ENCODE measurements at places on chromosomes 4 and X.

DNA sequence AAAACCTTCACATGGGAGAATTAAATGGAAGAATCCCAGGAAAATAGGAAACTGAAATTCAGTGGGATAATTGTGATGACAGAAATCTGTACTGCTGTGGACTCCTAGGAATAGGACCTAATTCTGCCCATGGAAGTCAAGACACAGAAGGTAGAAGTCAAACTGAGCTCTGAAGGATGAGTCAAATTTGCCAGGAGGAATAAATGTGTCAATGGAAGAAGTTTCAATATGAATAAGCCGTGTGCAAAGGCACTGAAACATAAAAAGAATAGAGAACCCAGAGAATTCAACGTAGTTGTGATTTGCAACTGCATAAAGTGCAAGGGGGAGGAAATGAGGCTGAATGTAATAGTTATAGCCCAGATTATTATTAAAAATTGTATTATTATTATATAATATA lies 11.6 kb downstream of the ENAM start:
- DNase-seq: no peak

GRCh38 chrX:109294097-109294814 lies 187.6 kb downstream of the GUCY2F start:
- DNase-seq: no peak

DNA sequence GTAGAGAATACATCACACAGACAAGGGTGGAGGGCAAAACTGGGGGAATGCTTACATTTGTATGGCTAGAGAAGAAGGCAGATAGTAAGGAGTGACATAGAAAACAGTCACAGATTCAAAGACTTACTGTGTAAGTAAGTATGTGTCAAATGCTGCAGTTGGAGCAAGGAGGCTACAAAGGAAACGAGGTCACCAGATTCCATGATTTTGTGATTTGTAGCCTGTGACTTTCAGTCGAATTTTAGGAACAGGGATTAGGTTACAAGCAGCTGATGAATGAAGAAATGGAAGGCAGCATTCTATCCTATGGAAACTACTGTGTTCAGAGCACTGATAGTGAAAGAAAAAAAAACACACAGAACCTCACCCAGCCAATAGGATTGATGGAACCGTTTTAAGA lies 407.9 kb downstream of the IL15 start:
- no peak for DNase-seq

GRCh38 chr4:99800332-99801004 lies 16.2 kb upstream of the DAPP1 start:
- DNase-seq: no peak

DNA sequence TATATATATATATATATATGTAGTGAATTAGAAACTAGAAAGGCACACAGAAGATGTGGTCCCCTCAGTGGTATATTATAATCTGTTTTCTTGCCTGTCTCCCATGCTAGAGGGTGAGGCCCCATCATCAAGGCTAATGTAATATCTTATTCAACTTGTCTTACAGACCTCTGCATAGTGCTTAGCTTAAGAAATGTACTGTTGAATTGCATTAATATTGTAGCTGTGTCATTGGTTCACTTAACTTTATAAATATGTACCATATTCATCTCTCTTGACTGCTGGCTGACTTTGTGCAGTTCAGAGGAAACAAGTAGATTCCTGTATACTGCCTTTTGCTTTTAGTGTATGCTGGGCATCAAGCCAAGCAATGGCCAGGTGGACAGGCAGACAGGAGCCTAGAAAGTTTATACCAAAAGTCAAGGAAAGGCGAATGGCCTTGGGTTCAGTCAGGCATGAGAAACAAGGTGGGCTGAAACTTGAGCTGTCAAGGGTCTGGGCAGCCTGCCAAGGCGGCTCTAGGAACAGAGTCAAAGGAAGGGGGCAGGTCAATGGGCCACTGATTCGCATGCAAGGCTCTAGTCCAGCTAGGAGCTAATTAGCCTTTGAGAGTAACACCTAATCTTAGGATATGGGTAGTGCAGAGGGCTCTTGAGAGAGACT lies 78.8 kb upstream of the LEF1 start:
- peak; percentile 88 for DNase-seq

- DNase-seq: peak; percentile 36
Measured at GRCh38 chr4:154559494-154560418, 3.1 kb upstream of the FGB start.

GRCh38 chr4:26724534-26724933 lies 136.1 kb upstream of the STIM2 start:
- no peak for DNase-seq

DNA sequence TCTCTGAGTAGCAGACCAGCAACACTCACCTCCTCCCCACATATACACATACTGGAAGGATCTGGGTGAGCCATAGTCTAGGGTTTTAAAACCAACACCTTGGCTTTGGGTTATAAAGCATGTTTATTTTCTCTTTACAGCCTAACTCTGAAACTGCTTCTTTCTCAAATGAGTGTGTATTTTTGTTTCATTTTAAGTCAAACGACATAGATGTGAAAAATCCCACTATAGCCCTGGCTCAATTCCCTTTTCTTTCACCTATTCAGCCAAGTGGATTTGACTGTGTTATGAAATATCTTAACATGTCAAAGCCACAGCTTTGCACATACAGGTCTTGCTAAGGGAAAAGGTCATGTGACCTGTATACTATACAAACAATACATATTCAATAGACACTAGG lies 13.8 kb downstream of the NEXMIF start:
- no peak for DNase-seq

GRCh38 chr4:1445716-1446445 lies 39.6 kb upstream of the NKX1-1 start:
- no peak for DNase-seq

GRCh38 chrX:41720125-41720779 lies 3.7 kb upstream of the GPR82 start:
- no peak for DNase-seq

DNA sequence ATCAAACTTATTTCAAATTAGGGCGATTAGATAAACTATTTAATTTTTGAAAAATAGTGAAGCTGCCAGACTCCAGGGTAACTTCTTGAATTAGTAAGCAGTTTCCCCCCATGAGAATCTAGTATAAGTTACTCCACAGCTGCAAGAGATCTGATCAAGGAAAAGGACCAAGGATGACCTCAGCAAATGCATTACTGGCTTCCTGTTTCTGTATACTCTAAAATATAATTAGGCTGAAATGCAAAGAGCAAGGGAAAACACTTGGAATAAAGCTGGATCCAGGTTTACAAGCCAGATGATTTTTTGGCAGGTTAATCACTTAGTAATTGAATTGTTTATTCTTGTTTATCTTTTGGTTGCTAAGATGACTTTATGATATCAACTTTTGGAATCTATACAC lies 13.4 kb upstream of the P2RY10 start:
- no peak for DNase-seq

- peak; percentile 7 for DNase-seq
Measured at GRCh38 chrX:114580336-114580735, 3.5 kb upstream of the HTR2C start.

GRCh38 chr4:173288698-173289352 lies 45.3 kb downstream of the HMGB2 start:
- DNase-seq: no peak

GRCh38 chrX:102849396-102849795 lies 87.7 kb upstream of the RAB40AL start:
- no peak for DNase-seq

- DNase-seq: no peak
Measured at GRCh38 chr4:138816875-138817274, 198.7 kb upstream of the NOCT start.

DNA sequence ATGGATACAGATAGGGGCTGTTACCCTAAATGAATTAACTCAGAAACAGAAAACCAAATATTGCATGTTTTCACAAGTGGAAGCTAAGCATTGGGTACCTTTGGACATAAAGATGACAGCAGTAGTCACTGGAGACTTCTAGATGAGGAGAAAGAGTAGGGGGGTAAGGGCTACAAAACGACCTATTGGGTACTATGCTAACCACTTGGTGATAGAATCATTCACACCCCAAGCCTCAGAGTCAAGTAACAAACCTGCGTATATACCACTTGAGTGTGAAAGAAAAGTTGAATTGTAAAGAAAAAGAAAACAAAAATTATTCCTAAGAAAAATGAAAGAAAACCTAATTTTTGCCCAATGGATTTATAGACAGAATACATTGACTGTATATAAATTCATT lies 7.7 kb upstream of the ARAP2 start:
- no peak for DNase-seq

DNA sequence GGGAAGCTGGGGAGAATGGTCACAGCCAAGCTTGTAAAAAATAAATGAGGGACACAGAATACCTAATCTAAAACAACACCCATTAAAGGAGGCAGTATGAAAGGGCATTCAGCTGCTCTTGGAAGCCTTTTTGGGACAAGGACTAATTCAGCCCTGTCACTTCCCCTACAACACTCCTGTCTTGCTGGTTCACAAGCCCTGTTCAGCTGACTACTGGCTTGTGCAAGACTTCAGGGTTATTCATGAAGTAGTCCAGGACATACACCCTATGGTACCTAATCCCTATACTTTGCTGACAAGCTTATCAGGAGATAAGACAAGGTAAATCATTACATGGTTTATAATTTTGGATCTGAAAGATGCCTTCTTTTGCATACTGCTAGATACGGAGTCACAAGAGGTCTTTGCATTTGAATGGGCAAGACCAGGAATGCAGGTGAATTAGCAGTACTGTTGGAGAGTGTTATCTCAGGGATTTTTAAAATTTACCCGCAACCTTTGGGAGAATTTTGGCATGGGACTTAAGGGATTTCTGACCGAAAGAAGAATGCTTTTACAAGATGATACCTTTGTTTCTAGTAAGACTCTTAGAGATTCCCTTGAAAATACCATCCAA lies 103.2 kb upstream of the LANCL3 start:
- DNase-seq: no peak

Data from NCI-H524 (cell line).